H4 (cell line): ENCODE measurements at places on chromosomes 11 and 22. TPM values are rescaled to one million over a fixed set of nuclear protein-coding genes. Genes with fewer than 3 reads are reported as not detected.

The INS gene
- total RNA-seq = not detected in 2 replicates

GRCh38 chr22:46025973-46026898 lies 49.3 kb upstream of the WNT7B start:
- no peak for DNase-seq

DNA sequence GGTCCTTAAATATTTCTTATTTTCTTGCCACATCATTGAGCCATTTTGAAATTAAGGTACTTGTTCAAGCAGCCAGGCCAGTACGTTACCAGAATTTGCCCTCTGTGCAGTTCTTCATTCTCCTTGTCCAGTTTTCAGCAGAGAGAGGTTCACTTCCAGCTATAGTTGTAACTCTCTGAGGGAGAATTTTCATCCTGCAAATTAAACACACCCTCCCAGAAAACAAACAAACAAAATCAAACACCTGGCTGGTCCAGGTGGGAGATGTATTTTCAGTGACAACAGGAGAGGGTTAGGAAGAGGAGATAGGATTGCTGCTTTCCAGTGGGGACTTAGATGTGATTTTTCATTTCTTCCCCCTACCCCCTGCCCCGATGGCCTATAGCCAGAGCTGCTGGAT lies 45.0 kb downstream of the LHFPL7 start:
- DNase-seq = no peak

GRCh38 chr22:45237065-45237990 lies 3.4 kb downstream of the KIAA0930 start:
- no peak for DNase-seq
